ENCODE measurements at places on chromosomes 3 and 15. TPM values are rescaled to one million over a fixed set of nuclear protein-coding genes. Genes with fewer than 3 reads are reported as not detected.

SPATA16 gene
- total RNA-seq = not detected

LEKR1 gene
- total RNA-seq = 0.24 TPM

PAQR9 gene
- not detected for total RNA-seq

EFCC1 gene
- 0.65 TPM for total RNA-seq

ESYT3 gene
- total RNA-seq = not detected

NPAP1 gene
- not detected for total RNA-seq

PGBD4 gene
- 1.4 TPM for total RNA-seq

ACAN gene
- total RNA-seq = 0.13 TPM

ITPKA gene
- 44.2 TPM for total RNA-seq

SCAP gene
- 51.7 TPM for total RNA-seq

RTP1 gene
- not detected for total RNA-seq

CPLX3 gene
- 0.48 TPM for total RNA-seq

CLDN1 gene
- total RNA-seq = 12.4 TPM

WNT5A gene
- total RNA-seq = 304 TPM

CTXN2 gene
- not detected for total RNA-seq

MRAS gene
- 25.1 TPM for total RNA-seq

TRH gene
- total RNA-seq = not detected

SYNPR gene
- not detected for total RNA-seq

DISP2 gene
- 0.08 TPM for total RNA-seq

VPS8 gene
- total RNA-seq = 22.3 TPM

ASB14 gene
- total RNA-seq = not detected

TNFAIP8L3 gene
- total RNA-seq = 12.1 TPM

SLC24A5 gene
- not detected for total RNA-seq

LRRC15 gene
- total RNA-seq = not detected

TMIE gene
- not detected for total RNA-seq

INTS14 gene
- 50.4 TPM for total RNA-seq

STRA6 gene
- total RNA-seq = 13.1 TPM

PEX5L gene
- not detected for total RNA-seq

MYO5C gene
- total RNA-seq = not detected

CCDC32 gene
- 26.5 TPM for total RNA-seq

AHSG gene
- not detected for total RNA-seq

ETFA gene
- total RNA-seq = 72.5 TPM

RFT1 gene
- total RNA-seq = 15.9 TPM

MKRN3 gene
- not detected for total RNA-seq

SLC6A11 gene
- total RNA-seq = not detected

AMIGO3 gene
- total RNA-seq = 0.24 TPM

DAZL gene
- not detected for total RNA-seq

Data from epithelial cell of alveolus of lung (primary cell).